ENCODE measurements at places on chromosomes 2 and 18. TPM values are rescaled to one million over a fixed set of nuclear protein-coding genes. Genes with fewer than 3 reads are reported as not detected.

DNA sequence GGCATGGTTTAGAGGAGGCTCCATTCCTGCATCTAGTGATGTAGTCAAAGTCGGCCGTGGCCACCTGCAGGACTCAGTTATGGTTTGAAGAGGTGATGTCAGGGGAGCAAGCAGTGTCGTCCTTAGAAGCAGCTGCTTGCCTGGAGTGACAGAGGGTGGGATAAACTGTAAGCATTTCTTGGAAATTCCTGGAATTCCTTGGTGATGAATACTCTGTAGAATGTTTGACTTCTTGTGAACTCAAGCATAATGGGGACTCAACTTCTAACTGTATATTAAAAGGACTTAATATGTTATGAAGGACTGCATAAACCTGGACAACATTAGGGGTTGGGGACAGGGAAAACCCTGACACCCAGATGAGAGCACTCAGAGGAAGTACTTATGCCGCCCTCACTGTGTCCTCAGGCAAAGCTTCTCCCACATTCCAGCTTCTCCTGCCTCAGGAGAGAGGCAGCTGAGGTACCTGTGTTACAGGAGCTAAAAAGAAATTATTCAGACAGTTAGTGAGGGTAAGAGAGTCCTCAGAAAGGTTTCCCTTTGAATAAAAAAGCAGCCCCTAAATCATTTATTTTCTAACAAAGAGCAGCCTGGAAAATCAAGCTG lies 459.9 kb upstream of the CELF4 start:
- DNase-seq = no peak

- no peak for DNase-seq
These were observed 112.8 kb downstream of the ADCYAP1 start for GRCh38 chr18:1017227-1018058.

DNA sequence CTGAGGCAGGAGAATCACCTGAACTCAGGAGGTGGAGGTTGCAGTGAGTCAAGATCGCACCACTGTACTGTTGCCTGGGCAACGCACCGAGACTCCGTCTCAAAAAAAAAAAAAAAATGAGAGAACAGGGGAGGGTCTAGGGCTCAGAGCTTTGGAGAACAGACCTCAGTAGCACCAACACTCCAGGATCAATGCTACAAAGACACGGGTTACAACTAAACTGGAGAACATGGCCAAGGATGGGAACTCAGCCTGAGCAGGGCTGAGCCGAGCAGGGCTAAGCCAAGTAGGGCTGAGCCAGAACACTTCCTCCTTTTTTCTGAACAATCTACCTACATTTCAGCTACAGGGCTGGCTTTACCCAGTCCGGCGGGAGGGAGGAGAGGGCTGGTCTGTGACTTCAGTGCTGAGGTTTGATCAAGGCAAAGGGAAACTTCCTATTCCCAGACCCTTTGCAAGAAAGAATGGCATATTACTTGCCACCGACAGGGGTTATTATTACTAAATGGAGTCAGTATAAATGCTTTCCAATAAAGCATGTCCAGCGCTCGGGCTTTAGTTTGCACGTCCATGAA lies 2.9 kb upstream of the CASP8 start:
- DNase-seq = peak; percentile 16

DNA sequence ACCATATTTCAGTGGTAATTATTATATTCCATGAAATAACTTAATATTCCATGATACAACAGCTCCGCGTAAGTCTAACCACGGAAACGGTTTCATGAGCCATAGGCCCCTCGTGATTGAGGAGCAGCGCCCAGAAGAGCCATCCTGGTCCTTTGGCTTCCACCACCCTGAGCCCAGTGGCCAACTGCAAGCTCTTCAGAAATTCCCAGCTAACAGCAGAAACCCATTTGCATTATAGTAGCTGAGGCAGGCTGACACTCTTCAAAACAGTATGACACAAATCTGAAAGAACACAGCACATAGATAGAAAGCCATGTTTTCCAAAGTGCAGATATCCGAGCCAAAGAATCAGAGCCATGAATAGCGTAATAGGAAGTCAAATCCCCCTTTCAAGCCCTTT lies 120.9 kb upstream of the NFATC1 start:
- no peak for DNase-seq

DNA sequence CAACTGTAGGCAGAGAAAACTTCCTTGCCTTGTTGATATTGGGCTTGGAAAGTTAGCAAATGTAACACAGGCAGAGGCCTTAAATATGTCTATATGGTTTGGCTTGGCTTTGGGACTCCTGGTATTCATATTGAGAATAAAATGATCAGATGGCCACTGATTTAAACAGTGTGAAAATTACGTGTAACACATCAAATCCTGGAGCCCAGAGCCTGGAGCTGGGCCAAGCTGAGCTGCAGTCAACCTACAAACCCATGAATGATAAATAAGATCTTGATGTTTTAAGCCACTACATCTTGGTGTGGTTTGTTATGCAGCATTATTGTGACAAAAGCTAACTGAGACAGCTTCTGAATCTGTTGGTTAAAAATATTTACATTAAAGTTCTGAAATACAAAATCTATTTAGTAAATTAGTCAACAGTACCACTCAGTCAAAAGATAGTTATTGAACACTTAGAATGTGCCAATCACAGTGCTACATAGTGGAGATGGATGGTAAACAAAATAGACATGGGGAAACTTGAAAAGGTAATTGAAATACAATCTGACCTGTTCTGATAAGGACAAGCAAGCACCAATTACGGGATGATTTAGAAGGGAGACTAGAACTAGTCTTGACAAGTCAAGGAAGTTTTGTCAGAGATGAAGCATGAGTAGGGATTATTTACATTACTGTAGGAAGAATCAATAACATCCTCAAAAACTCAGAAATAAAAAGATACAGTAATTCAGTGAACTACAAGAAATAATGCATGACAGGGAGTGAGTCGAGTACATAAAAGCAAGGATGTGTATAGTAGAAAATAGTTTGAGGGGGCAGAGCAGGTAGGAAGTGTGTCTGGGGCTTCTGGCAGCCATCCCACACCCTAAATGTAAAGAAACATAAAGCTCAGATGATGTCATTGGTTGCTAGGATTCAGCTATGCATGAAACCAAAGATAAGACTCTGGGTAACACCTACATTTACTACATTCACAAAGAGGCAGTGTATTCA lies 157.7 kb downstream of the HNMT start:
- no peak for DNase-seq

DNA sequence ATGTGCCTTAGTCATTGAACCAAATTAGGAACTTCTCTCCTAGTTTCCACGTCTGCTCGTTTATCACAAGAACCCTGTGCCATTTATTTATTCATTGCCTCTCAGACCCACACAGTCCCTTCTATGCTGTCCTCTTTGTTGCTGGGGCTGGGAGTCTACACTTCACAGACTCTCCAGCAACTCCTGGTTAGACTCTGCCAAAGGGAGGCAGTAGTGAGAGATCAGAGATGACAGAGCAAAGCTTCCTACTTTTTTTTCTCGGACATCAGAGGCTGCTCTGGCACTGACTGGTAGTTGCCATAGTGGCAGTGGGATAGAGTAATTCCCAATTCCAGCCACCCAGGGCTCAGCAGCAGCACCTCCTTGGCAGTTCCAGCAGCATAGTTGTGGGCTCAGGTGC lies 277.5 kb downstream of the BCL11A start:
- no peak for DNase-seq

GRCh38 chr2:1721706-1722646 lies 22.3 kb downstream of the PXDN start:
- no peak for DNase-seq

DNA sequence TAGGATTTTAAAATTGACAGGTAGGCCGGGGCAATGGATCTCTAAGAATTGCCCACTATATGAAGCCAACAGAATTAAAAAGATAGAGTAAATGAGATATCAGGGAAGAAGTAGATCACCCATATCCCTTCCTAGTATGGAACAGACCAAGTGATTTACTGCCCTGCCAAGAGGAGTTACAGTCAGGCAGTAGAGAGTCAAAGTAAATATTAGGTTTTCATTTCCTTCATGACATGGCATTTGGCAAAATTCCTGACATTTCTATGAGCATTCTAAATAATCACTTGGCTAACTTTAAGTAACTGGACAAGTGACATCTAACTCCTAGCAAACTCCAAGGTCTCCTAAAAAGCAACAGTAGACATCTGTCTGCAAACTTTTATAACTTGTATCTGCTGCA lies 33.5 kb downstream of the GALNT5 start:
- DNase-seq = no peak

DNA sequence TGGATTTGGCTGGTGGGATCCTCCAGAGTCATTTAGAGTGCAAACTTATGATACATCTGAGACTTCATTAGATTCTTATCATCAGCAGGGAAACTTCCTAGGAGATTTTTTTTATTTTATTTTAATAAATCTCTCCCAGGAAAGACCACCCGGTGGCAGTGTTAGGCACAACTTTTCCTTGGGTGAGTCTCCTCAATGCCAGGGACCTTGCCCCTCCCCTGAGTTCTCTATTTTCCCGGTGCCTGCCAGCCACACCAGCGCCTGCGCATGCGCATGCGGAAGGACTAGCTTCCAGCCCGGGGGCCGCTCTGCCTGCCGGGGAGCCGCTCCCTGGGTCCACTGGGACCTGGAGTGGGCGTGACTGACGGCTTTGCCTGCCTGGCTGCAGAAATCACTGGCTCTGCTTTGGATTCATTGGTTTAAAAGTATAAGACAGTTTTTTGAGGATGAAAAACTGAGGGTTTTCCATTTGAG lies 86.6 kb downstream of the TMEM182 start:
- DNase-seq = no peak

DNA sequence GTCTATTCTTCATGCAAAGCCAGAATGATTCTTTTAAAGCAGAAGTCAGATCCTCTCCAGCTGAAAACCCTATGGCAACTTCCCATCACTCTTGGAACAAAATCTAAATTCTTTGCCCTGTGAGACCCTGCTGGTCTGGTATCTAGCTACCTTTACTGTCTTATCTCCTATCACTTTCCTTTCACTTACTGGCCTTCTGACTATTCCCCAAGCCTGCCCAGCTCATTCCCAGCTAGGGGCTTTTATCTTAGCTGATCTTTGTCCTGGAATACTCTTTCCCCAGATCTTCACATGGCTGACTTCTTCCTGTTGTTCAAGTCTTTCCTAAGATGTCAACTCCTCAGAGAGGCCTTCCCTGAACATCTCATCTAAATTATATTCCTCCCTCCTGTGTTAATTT lies 63.6 kb downstream of the GREB1L start:
- no peak for DNase-seq

GRCh38 chr2:202604699-202605098 lies 30.1 kb upstream of the FAM117B start:
- no peak for DNase-seq

DNA sequence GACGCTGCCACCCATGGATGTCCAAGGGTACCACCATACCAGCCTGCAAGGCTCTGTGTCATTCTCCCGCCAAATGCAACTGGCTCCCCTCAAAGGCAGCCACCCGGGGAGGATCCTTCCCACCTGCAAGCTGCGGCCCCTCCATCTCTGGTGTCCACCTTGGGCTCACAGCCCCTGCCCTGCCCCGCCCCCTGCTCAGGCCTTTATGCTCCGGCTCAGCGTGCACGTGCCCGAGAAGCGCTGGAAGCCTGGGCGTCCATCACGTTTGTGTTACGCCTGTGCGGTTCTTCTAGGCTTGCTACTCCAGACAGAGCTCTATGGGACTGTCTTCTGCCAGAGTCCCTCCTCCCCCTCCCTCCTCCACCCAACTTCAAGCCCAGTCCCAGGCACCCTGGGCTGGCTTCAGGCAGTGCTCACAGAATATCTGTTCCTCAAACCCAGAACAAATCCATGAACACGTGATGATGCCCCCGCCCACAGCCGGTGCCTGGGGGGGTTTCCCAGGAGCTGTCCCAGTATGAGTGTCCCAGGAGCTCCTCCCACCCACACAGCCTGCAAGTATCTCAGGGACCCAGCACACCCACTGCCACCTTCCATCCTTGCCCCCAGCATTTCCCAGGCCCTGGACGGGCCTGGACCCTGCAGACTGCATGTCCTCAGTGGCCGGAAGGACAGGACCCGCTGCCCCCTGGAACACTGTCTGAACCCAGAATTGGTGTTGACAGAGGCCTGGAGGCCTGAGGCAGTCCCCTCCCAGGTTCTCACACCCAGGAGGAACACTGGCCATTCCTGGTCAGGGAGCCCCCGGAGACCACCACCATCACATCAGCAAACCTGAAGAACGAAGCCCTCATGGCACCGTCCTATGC lies 30.3 kb downstream of the KIF1A start:
- no peak for DNase-seq

DNA sequence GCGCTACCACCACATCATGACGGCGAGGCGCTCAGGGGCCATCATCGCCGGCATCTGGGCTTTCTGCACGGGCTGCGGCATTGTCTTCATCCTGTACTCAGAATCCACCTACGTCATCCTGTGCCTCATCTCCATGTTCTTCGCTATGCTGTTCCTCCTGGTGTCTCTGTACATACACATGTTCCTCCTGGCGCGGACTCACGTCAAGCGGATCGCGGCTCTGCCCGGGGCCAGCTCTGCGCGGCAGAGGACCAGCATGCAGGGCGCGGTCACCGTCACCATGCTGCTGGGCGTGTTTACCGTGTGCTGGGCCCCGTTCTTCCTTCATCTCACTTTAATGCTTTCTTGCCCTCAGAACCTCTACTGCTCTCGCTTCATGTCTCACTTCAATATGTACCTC lies 2.3 kb downstream of the MC5R start:
- DNase-seq = no peak

- no peak for DNase-seq
These were observed 12.3 kb upstream of the SEMA4C start for GRCh38 chr2:96882230-96882629.

GRCh38 chr18:67582488-67582887 lies 66.0 kb upstream of the DSEL start:
- DNase-seq = no peak

GRCh38 chr2:73980566-73980965 lies 4.1 kb upstream of the TET3 start:
- no peak for DNase-seq

- no peak for DNase-seq
These were observed 169.4 kb upstream of the SIX3 start for GRCh38 chr2:44772131-44772530.

DNA sequence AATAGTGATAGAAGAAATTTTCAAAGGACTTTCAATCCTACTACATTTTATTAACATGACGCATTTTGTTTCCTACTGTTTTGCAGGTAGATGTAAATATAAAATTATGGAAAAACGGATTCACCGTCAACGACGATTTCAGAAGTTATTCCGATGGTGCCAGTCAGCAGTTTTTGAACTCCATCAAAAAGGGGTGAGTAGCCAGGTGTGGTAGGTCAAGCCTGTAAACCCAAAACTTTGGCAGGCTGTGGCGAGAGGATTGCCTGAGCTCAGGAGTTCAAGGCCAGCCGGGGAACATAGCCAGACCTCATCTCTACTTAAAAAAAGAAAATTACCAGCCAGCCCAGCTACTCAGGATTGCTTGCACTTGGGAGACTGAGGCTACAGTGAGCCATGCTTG lies 33.0 kb upstream of the MFSD2B start:
- DNase-seq = no peak

VWA3B gene
- total RNA-seq = not detected

NABP1 gene
- total RNA-seq = 29.2 TPM

CUL3 gene
- 86.3 TPM for total RNA-seq

SRD5A2 gene
- total RNA-seq = not detected

SOCS6 gene
- 18.8 TPM for total RNA-seq

CCDC141 gene
- total RNA-seq = 0.34 TPM

TMEM178A gene
- total RNA-seq = 0.38 TPM

AQP4 gene
- total RNA-seq = not detected

RNF152 gene
- total RNA-seq = 23.1 TPM
